Stimulated activated naive CD8-positive, alpha-beta T cell treated with anti-CD3 and anti-CD28 coated beads, Interleukin-15, amount 100 ng/mL, for 72 hours (primary cell): ENCODE measurements at places on chromosomes 3 and 15.

DNA sequence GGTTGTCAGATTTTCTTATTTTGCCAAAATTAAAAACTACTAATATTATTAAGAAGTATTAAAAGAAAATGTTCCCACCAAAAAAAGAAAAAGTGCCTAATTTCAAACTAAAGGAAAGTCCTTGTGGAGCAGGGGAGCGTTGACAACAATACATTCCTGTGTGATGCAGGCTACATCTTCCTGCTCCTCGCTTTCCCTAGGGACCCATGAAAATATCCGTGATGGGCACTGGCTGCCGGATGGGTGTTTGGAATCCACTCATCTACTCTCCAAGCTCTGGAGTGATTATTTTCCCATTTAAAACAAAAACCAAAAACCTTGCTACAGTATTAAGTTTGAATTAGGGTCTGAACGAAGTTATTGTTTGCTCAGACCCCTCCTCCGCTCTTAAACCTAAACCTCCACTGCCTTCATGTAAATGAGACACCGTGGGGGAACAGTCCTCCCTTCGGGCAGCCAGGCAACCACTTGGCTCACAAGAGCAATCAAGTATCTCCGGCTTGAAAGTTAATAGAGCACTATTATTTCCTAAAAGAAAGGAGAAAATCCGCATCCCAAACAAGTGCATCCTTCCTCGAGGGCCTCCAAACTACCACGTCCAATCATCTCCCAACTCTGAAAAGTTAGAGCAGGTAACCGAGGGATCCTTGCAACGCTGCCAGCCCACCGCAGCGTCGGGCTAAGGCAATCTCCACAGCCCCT, 1.5 kb downstream of the ITGB5 start:
- DNase-seq = no peak

GRCh38 chr15:95872366-95872771, 458.1 kb upstream of the NR2F2 start:
- DNase-seq = no peak

GRCh38 chr3:136667081-136667480, 85.1 kb downstream of the STAG1 start:
- no peak for DNase-seq

- DNase-seq = no peak
These were observed 106.8 kb downstream of the BBX start for GRCh38 chr3:107629566-107629965.

DNA sequence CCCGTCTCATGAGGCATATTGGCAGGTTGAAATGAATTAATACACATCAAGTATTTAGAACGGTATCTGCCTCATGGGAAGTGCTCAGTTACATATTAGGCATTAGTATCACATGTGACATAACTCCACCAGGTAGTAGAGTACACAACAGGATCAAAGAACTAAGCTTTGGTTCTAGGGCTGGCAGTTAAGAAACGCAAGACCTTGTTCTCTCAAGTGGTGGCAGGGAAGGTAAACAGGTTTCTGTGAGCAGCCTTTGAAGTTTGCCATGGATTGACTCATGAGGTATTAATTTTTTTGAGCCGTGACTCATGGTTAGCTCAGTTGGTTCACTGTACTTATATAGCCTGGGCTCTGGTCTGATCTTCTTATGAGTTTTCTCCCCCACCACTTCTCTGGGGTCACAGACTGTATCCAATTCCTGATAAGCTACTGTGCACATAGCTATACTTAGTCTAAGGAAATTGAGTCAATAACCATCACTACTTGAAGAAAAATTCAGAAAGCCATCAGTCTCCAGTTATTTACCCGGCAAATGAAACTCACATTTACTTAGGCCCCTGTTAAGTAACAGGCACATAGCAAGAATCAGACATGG, 155.6 kb upstream of the STT3B start:
- peak; percentile 24 for DNase-seq

DNA sequence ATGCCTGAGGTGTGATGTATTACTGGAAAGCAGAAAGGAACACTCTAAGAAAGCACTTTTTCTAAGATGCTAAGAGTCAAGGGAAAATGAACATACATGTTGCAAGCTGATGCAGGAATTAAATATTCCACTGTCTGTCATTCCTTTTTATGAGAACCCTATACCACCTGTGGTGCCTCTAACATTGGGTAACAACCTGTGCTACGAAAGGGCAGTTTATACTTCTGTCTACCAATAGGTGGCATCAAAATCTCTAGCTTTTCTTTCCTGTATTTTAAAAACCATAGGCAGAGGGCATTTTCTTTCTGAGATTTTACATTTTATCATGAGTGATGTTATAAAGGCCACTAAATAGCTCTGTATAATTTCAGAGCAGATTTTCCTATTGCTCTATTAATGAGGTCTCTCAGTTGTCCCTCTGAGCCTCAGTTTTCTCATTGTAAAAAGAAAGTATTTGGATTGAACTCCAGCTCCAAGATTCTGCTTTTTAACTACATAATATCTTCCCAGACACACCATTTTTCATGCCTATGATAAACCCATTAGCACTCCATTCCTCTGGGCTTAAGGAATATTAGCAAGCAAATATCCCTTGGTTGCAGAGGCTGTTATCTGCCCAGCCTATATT, 3.5 kb upstream of the CPNE4 start:
- DNase-seq = no peak

DNA sequence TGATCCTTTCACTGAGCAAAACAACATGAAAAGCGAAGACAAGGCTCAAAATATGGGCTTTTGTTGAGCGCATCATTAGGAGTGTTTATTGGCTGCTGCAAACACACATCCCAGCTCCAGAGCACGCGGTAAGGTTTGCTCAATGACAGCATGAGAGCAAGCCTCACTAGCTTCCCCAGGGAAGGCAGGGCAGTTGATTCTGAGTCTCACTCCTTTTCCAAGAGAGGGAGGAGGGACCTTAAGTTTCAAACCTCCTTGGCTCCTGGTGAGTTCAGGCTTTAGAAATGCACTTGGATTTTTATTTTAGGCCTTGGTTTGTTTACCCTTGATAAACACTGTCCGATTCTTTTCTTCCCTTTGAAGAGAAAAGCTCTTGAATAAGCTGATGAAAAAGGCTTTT, 69.1 kb upstream of the CACNA2D3 start:
- DNase-seq = no peak

GRCh38 chr3:120057626-120058025, 36.6 kb downstream of the GSK3B start:
- no peak for DNase-seq

GRCh38 chr3:30518181-30518864, 88.1 kb upstream of the TGFBR2 start:
- no peak for DNase-seq

GRCh38 chr3:87260270-87260669, 16.1 kb downstream of the POU1F1 start:
- DNase-seq = peak; percentile 21

- no peak for DNase-seq
These were observed 79.2 kb downstream of the TMEM108 start for GRCh38 chr3:133117342-133117741.

DNA sequence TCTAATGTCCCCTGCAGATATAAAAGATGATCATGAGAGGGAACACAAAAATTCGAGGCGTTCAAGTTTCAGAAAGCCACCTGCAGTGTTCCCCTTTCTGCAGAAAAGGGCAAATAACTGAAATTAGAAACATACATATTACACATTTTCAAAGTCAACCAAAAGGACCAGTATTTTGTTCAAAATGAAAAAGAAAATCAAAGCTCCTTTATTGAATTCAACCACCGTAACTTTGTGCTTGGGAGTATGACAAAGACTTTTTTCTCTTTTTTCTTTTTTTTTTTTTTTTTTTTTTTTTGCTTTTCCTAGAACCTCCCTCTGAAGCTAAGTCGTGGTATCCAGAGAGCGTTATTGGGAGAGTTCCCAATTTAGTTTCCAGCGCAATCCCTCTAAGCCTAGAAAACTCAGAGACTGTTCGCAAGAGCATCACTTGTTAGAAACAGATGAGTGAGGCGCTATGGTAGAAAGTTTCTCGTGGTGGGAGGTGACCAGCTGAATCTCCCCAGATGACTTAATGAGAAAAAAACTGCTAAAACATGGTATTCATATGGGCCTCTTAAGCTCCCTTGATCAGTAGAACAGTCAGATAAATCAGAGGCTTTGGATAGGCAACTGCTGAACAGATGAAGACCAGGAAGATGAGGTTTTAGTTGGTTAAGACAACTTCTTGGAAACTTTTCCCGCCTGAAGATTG, 77.4 kb downstream of the MB21D2 start:
- no peak for DNase-seq

DNA sequence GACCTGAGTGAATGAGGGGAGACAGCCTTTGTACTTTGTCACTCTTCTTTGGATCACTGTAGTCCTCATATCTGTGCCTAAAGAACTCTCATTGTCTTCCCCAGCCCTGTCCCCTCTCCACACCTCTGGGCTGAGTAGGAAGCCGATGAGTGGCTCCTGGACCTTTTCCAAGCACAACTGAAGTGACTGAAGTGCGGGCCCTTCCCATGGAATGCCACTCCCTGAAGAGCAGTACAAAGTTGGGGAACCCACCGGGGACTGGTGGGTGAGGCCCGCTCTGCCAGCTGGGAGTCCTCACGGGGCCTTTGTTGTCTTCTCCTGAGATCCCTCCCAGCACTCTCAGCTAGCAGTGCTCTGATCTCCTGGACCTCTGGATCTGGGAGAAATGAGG, 90.1 kb downstream of the AAGAB start:
- no peak for DNase-seq
